Activated CD4-positive, alpha-beta T cell treated with anti-CD3 and anti-CD28 coated beads for 1 hour (primary cell): ENCODE measurements at places on chromosomes 5 and 9.

DNA sequence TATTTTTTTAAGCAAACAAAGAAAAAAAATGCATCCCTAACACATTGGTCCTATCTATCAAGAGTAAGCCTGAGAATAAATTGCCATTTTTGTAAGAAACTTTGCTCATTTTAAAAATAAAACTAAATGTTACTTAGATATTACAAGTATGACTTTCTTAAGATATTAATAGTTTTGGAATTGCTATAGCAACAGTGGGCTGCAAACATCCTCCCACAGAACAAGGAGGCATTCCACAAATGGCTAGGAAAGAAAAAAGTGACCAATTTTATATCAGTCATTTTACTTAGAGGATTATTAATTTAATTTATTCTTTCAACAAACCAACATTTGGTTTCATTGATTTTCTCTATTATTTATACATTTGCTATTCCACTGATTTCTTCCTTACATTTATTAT lies 63.7 kb downstream of the LURAP1L start:
- no peak for DNase-seq

DNA sequence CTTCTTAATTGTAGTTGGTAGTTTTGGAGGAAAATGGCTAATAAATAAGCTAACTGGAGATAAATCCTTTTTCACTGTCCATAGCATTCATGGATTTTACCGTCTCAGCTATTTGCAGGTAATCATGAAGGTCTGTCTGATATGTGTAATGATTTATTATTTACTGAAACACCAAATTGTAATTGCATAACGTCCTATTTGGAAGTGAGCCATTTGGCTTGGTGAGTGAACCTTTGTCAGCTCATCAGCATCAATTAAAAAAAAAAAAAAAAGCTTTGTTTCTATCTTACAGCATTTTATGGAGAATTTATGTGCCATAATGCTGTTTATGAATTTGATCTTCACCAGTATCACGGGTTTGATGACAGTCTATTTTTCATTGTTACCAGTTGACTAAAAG lies 20.2 kb downstream of the RECK start:
- no peak for DNase-seq

DNA sequence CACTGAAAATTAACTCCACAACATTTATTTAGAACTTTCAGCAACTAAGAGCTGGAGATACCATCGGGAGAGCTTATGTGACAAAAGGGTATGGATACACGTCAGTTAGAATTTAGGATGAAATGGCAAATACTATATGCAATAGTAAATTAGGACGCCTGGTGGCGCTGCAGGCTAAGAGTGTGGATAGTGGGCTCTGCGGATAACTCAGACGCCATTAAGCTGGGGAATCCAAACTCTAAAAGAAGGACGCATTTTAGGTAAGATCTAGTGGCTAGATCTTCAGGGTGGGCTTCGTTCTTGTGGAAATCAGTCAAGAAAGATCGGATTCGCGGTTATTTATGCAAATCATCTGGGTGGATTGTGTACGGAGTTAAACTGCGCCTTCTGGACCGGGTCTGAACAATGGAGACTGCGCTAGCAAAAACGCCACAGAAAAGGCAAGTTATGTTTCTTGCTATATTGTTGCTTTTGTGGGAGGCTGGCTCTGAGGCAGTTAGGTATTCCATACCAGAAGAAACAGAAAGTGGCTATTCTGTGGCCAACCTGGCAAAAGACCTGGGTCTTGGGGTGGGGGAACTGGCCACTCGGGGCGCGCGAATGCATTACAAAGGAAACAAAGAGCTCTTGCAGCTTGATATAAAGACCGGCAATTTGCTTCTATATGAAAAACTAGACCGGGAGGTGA lies at the start of gene PCDHB5:
TSS of gene PCDHB5 (plus strand) at position 177 of the 688 bp plus-strand sequence. CDS start at position 406, 229 bp downstream.
- DNase-seq = no peak

DNA sequence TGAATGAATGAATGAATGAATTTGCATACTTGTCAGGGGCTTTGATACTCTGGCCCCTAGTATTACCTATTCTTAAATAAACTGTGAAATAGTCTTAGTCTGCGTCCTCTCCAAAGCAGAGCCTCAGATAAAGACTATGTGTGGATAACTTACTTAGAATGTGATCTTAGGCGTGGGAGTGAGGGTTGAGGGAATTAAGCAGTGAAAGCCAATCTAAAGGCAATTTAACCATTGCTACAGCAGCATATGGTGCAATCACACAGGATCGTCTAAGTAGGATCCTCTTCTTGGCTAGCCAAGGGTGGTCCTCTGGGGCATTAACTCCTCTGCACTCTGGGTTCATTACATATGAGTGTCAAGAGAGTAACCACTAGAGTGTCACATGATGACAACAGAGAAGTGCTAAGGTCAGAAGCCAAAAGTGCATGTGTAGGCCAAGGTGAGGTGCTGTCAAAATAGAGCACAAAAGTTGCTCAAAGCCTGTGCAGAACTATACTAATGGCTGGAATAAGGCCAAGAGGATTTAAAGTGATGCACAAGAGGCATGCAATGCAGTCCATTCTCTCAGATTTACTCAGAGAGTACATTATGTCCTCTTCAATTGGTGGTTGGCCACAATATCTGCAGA lies 274.4 kb upstream of the SEMA6A start:
- no peak for DNase-seq

- DNase-seq = no peak
These were observed 196.2 kb downstream of the RGS3 start for GRCh38 chr9:113659740-113660139.

- DNase-seq = no peak
These were observed 13.3 kb downstream of the ALDH1B1 start for GRCh38 chr9:38405785-38406184.

- no peak for DNase-seq
These were observed 860.8 kb upstream of the DMAC1 start for GRCh38 chr9:8660383-8660782.

- no peak for DNase-seq
These were observed 20.0 kb upstream of the DCP2 start for GRCh38 chr5:112956606-112957005.

GRCh38 chr9:116465576-116466270 lies 221.4 kb upstream of the TRIM32 start:
- DNase-seq = no peak

GRCh38 chr9:108245901-108246300 lies 609.9 kb downstream of the ACTL7B start:
- no peak for DNase-seq

- no peak for DNase-seq
These were observed 1.6 kb downstream of the SOWAHA start for GRCh38 chr5:132814503-132815294.

DNA sequence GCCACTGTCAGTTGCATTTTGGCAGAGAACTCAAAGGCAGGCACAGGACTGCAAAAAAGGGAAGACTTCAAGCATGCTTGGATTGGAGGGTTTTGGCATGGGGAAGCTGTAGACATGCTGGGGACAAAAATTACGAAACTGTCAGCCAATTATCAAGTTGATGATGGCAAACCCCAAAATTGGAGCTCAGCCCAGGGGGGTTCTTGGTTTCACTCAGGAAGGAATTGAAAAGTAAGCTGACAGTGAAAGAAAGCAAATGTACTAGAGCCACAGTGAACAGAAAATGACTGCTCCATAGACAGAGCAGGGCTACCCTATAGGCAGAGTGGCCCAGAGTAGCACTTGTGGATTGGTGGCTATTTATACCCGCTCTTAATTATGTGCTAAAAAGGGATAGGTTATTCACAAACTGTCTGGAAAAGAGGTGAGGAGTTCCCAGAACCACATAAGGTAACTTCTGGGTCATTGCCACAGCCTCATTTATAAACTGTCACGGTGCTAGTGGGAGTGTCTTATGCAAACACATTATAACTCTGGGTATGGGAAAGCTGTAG lies 14.6 kb upstream of the CFAP95 start:
- no peak for DNase-seq

DNA sequence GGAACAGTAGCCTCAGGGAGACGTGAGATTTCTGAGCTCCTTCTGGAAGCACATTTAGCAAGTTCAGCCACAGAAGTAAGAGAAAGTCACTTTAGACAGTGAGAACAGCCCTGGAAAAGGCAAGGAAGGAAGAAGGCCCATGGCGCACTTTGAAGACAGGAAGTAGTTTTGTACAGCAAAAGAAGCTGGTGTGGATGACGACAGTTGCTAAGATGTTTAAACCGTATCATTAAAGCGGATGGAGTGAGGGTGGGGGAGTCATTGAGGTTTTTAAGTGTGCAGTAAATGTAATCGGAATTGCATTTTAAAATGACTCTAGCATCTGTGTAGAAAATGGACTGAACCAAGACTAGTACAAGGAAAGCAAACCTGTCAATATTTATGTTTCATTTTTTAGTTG lies 15.3 kb upstream of the TRPM3 start:
- DNase-seq = no peak

DNA sequence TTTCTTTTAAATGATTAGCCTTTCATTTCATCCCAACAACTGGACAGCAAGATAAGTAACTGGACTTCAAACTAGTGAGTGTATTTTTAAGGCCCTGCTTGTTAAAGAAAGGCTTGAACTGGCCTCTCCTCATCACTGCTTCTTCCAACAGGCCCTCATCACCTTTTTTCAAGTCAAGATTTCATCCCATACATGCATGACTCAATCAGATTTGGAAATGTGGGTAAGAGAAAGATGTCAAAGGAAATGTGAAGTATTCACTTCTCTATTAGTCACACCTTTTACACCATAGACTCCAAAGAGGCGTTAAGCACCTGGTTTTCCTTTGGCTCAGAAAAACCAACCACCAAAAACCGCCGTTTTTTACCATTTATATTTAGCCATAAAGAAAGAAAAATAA lies 4.9 kb downstream of the NR4A3 start:
- no peak for DNase-seq

DNA sequence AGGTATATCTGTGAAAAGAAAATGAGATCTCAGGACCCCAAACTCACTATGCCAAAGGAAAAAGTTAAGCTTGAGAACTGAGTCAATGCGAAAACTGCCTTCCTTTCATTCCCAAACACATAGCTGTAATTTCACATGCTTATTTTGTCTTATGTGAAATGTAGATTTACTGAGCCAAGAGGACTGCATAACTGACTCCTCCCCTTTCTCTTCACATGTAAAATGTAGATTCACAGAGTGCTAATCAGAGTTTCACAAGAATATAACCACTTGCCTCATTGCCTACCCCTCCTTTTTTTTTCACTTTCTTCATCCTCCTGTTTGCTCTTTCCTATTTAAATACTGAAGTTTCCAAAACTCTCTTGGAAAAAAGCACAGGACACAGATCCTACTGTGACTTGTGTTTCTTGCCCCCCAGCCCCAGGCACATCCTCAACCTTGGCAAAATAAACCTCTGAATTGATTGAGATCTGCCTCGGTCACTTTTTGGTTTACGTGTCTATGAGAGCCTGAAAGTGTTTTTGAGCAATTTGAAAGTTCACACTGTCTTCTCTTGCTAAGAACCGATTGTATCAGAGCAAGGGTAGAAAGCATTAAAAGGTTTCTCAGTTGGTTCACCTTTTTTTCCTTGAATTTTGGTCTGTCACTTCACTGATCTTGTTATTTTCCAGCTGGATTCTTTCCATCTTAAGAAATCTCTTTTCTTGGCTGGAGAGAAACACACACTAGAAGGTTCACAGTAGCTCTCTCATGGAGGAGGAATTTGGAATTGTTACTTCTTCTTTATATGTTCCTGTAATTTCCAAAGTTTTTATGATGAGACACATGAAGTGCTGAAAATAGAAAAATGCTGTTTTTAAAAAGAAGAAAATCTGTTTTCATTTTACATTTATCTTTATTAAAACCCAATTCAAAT lies 44.8 kb upstream of the SNAPC3 start:
- DNase-seq = no peak

GRCh38 chr5:161256957-161257356 lies 289.6 kb downstream of the GABRB2 start:
- DNase-seq = no peak

GRCh38 chr5:68468322-68468721 lies 252.8 kb downstream of the PIK3R1 start:
- no peak for DNase-seq

- no peak for DNase-seq
These were observed 424.0 kb downstream of the SH3GL2 start for GRCh38 chr9:18002718-18003438.

DNA sequence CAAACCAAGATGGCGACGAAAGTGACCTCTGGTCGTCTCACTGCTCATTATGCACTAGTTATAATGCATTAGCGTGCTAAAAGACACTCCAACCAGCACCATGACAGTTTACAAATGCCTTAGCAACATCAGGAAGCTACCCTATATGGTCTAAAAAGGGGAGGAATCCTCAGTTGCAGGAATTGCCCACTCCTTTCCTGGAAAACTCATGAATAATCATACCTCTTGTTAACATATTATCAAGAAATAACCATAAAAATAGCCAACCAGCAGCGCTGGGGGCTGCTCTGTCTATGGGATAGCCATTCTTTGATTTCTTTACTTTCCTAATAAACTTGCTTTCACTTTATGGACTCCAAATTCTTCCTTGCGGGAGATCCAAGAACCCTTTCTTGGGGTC lies 595.7 kb upstream of the KLF4 start:
- DNase-seq = no peak

DNA sequence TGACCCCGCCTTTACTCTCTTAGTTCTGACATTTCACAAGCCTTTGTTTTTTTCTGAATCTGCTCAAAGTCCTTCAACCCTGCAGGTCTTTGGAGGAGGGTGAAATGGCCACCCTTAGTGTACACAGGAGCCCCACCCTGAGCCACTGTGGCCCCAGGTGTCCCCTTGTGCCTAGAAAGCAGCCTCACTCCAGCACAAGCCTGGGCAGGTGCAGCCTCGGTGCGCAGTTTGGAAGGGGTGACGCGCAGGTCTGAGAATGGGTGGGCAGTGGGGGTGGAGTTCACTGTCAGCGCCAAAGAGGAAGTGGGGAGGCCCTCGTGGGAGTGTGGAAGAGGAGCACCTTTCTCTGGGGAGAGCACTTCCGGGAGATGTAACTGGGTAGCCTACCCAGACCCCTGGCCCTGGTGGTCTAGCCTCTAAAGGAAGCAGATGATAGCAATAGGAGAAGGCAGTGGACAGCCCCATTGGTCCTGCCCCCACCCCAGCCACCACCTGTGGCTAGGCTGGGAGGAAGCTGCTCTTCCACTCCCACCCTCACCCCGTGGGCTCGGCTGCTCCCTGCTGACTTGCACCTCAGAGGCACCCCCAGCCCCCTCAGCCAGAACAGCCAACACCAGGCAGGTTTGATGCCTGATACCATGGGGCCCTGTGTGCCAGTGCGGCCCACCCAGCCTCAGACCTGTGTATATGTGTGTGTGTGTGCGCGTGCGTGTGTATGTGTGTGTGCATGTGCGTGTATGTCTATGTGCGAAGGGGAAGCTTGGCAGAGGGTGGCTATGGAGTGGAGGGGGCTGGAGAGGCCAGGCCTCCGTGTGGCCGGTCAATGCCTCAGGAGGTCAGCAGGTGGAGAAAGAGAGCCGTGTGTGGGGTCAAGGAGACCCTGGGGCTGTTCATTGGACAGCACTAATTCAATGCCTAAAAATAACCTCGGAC lies 16.8 kb upstream of the DAB2IP start:
- no peak for DNase-seq

DNA sequence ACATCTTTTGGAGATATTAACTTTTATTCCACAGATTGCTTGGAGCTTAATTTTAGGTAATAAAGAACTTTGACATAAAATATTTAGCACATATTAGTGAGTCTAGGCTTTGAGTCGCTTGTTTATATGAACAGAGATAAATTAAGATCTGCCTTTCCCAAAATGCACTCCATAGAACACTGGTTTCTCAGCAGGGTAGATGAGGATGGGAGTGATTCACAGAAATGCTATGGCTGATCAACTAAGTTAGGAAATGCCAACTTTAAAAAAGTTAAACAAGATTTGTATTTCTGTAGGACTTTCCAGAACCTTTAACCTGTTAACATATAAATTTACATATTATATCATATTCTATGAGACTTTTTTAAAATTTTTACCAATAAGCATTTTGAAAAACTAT lies 65.2 kb downstream of the STARD4 start:
- DNase-seq = no peak

GRCh38 chr5:146732962-146733361 lies 145.6 kb downstream of the PPP2R2B start:
- no peak for DNase-seq
